ENCODE measurements at places on chromosomes 4 and X. TPM values are rescaled to one million over a fixed set of nuclear protein-coding genes. Genes with fewer than 3 reads are reported as not detected.

The TRIM75 gene
- under 0.01 TPM for total RNA-seq

The SSX2B gene
- total RNA-seq, result not detected

The TSPAN7 gene
- not detected for total RNA-seq

The MTTP gene
- total RNA-seq, result not detected

The ZNF630 gene
- total RNA-seq, result 0.29 TPM

The NRK gene
- 2.1 TPM for total RNA-seq

The CTAG1A gene
- total RNA-seq, result not detected
